ENCODE measurements at places on chromosomes 7 and 10.
A peak's percentile ranks its signal among the peaks of the same experiment; 100 is the strongest.

DNA sequence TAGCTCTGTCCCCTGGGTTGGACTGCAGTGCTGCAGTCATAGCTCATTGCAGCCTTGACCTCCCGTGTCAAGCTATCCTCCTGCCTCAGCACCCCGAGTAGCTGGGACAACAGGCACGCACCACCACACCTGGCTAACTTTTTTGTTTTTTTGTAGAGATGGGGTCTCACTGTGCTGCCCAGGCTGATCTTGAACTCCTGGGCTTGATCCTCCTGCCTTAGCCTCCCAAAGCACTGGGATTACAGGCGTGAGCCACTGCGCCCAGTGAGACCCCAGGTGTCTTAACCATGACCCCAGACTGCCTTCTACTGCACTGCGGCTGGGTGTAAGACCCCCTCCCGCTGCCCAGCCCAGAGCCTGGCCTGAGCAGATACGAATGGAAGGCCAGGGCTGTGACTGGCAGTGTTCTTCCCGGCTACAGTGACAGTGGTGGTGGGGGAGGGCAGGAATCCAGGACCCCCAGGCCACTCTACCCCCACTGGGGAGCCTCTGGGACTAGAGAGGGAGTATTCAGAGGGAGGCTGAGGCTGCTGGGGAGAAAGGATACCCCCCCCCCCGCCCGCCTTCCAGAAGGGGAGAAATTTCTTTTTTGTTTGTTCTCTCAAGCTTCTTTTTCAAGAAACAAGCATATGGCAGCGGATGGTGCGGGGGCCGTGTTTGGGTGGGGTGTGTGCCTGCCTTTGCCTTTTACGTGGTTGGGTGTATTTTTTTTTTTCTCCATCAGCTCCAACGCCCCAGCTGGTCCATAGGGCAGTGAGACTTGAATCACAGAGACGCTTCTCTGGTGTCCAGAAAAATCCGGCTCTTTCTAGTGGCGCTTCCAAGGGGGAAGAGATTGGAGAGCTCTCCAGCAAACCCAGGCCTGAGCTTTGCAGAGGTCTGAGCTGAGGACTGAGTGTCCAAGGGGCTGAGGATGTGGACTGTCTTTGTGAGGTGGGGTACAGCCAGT is 36.6 kb downstream of the GTF2IRD1 start:
- DNase-seq, result no peak

- no peak for DNase-seq
These were observed 34.4 kb downstream of the ASB4 start for GRCh38 chr7:95520136-95520535.

DNA sequence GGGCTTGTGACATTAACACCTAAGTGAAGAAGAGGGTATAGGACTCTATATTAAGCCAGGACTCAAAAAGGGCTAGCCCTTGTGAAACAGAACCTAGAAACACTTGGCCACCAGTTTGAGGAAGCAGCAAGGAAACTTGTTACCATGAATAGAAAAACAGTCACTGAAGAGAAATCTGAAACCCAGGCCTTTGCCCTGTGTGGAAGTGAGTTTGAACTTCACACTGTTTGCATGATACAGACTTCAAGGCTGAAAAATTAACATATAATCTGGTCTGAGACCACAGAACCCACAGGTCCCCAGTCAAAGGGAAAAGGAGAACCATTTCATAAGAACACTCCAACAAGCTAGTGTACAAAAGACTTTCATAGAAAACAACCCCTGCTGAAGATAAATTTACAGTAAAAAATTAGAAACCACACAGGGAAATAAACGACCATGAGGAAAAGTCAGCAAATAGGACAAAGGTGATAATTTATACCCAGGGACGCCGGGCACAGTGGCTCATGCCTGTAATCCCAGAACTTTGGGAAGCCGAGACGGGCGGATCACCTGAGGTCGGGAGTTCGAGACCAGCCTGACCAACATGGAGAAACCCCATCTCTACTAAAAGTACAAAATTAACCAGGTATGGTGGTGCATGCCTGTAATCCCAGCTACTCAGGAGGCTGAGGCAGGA is 76.1 kb downstream of the SKIDA1 start:
- no peak for DNase-seq

DNA sequence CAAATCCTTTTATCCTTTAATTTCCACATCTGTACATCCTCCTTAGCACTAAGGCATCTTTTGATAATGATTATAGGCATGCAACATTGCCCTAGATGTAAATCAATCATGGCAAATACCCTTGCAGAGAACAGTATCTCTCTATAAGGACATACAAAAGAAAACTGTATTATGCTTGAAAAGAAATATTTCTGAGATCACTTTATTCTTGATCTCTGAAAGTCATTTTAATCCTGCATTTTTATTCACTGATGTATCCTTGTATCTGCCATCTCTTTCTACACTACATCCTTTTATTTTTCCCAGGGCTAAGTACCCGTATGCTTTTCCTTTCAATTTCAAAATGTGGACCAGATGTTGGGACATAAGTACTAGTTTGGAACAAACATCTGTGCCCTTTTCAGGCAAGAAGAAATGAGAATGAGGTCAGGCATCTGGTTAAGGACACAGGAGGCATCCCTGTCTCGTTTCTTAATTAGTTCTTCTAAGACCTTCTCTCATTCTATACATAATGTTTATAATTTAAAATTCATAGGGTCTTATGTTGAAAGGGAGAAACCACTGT is 338.6 kb downstream of the CNTNAP2 start:
- no peak for DNase-seq

GRCh38 chr7:132207211-132207610 is 369.1 kb downstream of the PLXNA4 start:
- DNase-seq, result no peak

- no peak for DNase-seq
These were observed 67.8 kb upstream of the TNRC18 start for GRCh38 chr7:5491251-5492019.

GRCh38 chr7:134562136-134562535 is 13.2 kb downstream of the AKR1B15 start:
- no peak for DNase-seq

DNA sequence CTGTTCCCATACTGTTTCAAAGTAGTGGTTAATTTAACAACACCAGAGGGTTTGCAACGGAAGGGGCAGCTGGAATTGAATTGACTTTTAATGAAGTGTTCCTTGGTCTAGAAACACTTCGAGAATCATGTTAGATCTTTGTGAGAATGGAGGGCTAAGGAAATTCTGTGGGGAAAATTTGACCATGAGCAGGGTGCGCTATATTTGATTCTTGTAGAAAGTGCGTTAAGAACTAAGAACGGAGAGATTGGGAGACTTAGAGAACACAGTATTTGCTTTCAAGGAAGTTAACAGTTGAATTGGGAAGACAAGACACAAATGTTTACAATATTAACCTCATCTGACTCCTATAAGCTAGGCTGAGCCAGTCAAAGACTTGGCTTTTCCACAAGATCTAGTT is 1.2 kb downstream of the ZNF212 start:
- no peak for DNase-seq

GRCh38 chr7:106635411-106635810 is 25.5 kb downstream of the CCDC71L start:
- no peak for DNase-seq

DNA sequence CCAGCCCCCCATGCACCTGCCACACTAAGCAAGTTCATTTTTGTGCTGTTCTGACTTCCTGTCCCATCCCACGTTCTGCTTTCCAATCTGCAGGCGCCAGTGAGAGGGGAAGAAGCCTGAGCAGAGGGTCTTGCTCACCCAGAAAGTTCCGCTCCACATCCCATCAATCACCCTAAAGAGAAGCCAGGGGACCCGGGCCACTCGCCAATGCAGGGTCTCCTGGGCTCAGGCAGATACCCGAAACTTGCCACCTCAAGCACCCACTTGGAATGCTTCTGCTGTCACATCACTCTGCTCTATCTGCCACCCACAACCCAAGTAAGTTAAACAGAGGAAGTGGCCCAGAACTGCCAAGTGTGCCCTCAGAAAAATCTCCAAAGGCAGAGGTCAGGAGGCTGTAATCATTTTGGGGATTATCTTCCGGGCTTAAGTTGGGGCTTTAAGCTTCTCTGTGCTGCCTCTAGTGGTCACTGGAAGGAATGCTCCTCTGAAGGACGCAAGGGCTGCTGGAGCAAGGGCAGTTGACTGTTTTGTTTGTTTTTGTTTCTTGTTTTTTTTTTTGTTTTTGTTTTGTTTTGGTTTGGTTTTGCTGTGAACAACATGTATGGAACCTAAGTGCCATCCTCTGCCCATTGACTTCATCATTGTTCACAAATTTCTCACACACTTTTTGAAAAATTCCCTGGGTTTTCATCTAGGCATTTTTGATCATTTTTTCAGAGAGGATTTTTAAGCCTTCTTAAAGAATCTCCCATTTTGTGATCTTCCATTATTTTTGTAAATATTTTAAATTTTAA is 25.5 kb downstream of the PRR15 start:
- peak; percentile 34 for DNase-seq

GRCh38 chr10:88458209-88458608 is 124.9 kb downstream of the RNLS start:
- no peak for DNase-seq

DNA sequence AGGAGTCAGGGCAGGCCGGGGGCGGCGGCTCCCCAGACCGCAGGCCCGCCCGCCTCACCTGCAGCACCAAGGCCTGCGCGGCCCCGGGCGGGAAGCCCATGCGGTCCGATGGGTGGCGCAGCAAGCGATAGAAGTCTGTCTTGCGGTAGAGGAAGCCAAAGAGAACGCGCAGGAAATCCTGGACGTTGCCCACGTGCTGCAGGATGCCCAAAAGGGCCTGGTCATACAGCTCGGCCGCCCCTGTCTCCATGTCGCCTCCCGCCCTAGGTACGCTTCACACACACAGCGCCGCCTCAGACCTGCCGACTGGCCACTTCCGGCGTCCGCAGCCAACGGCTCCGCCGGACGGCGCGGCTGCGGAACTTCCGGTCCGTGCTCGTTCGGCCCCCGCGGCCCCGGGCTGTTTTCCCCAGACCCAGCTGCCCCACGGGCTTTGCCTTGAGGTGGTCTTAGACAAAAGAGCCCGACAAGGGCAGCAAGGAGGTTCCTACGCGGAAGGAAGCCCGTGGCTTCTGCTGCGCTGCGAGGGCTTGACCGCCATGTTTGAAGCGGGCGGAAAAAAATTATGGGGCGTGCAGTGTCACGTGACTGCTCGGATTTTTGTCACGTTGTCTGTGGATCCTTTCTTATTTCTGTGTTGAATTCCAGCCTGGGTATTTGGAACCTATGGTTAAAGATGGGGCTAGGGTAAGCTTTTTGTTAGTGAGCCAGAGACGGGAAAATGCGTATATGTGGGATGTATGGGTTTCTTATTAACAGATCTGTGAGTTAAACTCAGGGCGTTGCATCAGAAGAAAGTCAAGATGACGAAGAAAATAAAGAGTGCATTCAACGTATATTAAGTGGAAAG is at the start of gene NUDCD3:
TSS of gene NUDCD3 (minus strand) at position 308 of the 850 bp plus-strand sequence. CDS start at position 250, 58 bp downstream.
- peak; percentile 90 for DNase-seq

DNA sequence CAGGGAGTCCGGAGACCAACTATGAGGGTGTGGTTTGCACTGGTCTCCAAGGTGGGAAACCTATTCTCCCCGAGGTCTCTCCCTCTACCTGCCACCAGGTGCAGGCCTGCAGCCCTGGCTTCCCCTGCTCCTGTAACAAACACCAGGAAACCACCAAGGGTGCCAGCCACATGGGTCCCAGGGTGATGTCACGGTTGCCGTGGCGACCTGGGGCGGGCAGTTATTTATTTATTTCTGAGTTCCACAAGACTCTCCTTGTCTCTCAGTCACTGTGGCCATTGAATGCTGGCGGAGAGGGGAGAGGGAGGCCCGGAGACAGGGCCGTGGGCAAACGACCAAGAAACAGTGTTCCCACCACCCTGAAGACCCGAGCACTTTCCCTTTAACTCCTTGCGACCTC is 27.0 kb downstream of the MMD2 start:
- no peak for DNase-seq

DNA sequence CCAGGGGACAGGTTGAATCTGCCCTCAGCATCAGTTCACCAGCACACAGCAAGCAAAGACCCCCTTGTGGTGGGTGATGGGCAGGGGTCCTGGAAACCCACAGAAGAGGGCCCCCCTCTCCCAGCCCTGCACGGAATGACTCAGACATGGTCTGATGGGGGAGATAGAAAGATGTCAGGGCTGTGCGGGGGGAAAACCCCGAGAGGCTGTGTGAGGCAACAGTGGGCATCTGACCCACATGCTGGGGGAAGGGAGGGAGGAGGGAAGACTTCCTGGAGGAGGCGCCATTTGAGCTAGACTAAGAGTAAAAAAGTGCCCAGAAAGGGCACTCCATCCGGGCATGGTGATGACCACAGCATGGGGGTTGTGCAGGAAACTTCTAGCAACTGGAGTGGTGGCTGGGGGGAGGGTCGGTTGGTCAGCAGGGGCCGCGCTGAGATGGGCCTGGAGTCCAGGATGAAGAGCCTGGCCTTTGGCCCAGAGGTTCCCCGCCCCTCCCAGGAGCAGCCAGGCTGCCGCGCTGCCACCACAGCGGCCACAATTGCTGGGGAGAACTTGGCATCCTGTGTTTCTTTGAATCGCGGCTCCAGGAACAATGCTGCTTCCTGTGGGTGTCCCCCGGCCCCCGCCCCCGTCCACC is 2.5 kb downstream of the LFNG start:
- no peak for DNase-seq

- no peak for DNase-seq
These were observed 177.1 kb upstream of the TRIM24 start for GRCh38 chr7:138282997-138283396.

- no peak for DNase-seq
These were observed 83.5 kb downstream of the SGMS1 start for GRCh38 chr10:50540069-50540825.

- no peak for DNase-seq
These were observed 26.7 kb downstream of the WAC start for GRCh38 chr10:28559618-28560017.

GRCh38 chr10:104250371-104250770 is 4.3 kb upstream of the GSTO1 start:
- DNase-seq, result no peak

DNA sequence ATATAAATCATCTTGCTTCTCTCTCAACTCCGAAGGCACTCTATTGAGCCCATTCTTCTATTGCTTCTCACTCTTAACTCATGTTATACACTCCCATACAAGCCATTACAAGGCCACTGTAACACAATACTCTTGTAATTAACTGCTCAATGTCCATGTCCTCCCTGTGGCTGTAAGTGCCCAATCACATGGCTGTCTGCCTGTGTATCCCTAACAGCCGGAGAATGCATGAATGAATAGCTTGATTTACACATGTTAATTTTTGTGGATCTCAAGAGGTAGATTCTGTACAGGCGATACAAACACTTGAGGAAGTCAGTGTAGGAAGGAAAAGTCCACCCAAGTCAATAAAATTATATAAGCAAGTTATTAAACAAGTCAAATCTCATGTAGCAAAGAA is 215.6 kb downstream of the DOCK4 start:
- no peak for DNase-seq
